ENCODE measurements at places on chromosomes 6 and 20. TPM values are rescaled to one million over a fixed set of nuclear protein-coding genes. Genes with fewer than 3 reads are reported as not detected.

DNA sequence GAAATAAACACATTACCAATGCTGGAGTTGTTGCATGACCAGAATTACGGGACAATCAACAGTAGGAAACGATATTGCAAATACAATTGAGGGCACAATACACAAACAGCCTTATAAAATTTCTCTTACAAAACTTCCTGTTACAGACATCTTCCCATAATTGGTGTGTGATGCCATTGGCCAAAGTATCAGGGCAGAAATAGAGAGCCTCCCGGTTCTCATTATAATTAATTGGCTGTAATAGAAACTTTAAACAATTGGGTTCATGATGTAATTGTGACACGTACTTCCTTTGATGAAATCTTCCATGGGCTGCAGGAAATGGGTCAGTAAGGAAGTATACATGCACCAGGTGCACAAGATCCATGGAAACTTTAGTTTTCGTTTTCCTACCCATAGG lies 40.3 kb upstream of the RALGAPA2 start:
- H3K27me3 ChIP-seq: no peaks in the 10 kb centered on the region
- no peak overlapping the region for H3K27ac ChIP-seq
- DNase-seq: no peak
- H3K4me1 ChIP-seq: no peaks in the 10 kb centered on the region
- no peak overlapping the region for H3K4me3 ChIP-seq

DNA sequence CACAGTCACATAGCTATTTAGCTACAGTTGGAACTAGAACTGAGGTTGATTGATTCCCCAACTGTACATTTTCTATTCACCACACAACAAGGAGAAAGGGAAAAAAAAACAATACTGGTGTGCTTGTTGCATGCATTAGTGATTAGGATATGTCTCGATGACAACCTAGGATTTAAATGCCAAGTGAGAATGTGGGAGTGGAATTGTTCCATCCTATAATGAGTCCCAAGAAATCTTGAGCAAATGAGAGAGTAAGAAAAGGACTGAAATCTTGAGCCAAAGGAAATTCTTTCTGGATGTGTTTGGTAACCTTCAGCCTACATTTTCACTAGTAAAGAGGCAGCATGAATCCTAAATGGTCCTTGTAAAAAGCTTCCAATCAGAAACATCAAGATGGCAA lies 232.7 kb downstream of the HIVEP2 start:
- no peaks in the 10 kb centered on the region for H3K36me3 ChIP-seq

GRCh38 chr6:139030228-139030963 lies 1.9 kb downstream of the ABRACL start:
- no peaks in the 10 kb centered on the region for H3K36me3 ChIP-seq
- peak overlapping the region; percentile 91 for H3K4me3 ChIP-seq
- DNase-seq: no peak
- peaks cover 22% of the 10 kb centered on the region for H3K4me1 ChIP-seq
- no peaks in the 10 kb centered on the region for H3K27me3 ChIP-seq

The PYGB gene
- 9.1 TPM for total RNA-seq

The BPI gene
- total RNA-seq: 0.26 TPM

GRCh38 chr20:19291024-19291817 lies 78.8 kb downstream of the SLC24A3 start:
- H3K4me1 ChIP-seq: no peaks in the 10 kb centered on the region
- H3K4me3 ChIP-seq: no peak overlapping the region
- H3K27me3 ChIP-seq: no peaks in the 10 kb centered on the region
- H3K36me3 ChIP-seq: no peaks in the 10 kb centered on the region
- no peak for DNase-seq

The KIF6 gene
- total RNA-seq: not detected

The RAET1L gene
- not detected for total RNA-seq

DNA sequence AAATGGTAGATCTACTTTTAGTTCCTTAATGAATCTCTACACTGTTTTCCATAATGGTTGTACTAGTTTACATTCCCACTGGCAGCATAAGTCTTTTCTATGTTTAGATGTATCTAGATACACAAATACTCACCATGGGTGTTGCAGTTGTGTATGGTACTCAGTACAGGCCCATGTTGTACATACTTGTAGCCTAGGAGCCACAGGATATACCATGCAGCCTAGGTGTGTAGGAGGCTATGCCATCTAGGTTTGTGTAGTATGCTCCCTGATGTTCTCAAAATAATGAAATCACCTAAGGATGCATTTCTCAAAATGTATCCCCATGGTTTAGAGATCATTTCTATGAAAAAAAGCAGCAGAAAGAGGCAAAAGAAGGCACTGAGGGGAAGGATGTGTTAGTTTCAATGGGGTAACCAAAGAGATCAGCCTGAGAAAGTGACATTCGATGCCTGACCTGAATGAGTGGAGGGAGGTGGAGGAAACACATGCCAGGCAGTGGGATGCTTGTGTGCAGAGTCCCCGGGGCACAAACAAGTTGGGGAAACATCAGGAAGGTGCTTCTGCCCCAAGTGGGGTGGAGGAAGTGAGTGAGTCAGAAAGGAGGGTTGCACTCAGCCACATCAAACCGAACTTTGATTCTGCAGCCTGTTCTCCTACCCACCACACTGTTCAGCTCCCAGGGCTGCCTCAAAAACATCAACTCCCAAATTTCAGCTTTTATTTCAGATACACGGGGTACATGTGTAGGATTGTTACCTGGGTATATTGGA lies 191.2 kb downstream of the ZNF217 start:
- no peak overlapping the region for H3K27ac ChIP-seq
- no peak overlapping the region for H3K4me3 ChIP-seq
- H3K36me3 ChIP-seq: no peaks in the 10 kb centered on the region
- H3K27me3 ChIP-seq: no peaks in the 10 kb centered on the region
- no peak for DNase-seq
- no peaks in the 10 kb centered on the region for H3K4me1 ChIP-seq

DNA sequence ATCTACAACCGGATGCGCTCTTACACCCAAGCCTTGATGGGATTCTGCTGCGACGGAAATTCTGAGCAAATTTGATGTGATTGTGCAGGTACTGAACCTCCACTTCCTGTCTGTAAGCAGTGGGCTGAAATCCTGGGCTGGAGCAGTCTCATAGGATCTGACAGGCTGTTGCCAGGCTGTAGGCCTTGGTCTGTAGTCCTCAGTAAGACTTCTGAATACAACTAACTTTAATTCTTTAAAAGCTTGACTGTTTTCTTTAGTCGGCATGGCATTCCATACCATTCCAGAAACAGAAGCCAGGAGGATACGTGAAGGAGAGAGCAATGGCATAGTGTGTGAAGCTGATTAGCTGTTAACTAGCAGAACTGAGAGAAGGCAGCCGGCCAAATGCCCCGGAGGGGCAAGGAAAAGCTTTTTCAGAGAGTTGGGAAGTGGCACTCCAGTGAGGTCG lies 68.3 kb downstream of the ADTRP start:
- H3K27me3 ChIP-seq: no peaks in the 10 kb centered on the region
- no peaks in the 10 kb centered on the region for H3K36me3 ChIP-seq
- no peaks in the 10 kb centered on the region for H3K4me1 ChIP-seq
- DNase-seq: no peak

DNA sequence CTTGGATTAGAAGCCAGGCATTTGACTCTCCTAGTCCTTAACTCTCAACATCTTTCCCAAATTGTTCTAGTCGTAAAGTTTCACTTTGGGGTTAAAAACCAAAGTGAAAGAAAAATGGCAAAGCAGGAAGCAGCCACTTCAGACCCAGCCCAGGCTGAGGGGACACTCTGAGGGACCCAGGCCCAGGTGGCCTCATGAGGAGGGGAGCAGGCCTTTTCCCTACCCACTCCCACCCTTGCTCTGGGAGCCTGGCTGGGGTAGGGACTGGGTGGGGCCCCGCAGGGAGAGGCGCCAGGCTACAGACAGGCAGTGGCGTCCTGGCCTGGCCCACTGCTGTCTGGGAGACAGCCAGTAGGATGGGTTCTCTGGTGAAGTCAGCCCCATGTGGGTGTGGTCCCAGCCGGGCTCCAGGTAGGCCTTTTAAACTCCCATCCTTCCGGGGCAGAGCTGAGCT lies 68.7 kb upstream of the MYL9 start:
- H3K36me3 ChIP-seq: no peaks in the 10 kb centered on the region
- peak overlapping the region; percentile 62 for H3K27ac ChIP-seq
- no peaks in the 10 kb centered on the region for H3K4me1 ChIP-seq
- no peak overlapping the region for H3K4me3 ChIP-seq

All from right lobe of liver (tissue), 6 donors.